ENCODE measurements at places on chromosomes 1 and 21. TPM values are rescaled to one million over a fixed set of nuclear protein-coding genes. Genes with fewer than 3 reads are reported as not detected.
A peak's percentile ranks its signal among the peaks of the same experiment; 100 is the strongest.

- DNase-seq: no peak
Measured at GRCh38 chr1:10943991-10944730, 68.3 kb upstream of the TARDBP start.

DNA sequence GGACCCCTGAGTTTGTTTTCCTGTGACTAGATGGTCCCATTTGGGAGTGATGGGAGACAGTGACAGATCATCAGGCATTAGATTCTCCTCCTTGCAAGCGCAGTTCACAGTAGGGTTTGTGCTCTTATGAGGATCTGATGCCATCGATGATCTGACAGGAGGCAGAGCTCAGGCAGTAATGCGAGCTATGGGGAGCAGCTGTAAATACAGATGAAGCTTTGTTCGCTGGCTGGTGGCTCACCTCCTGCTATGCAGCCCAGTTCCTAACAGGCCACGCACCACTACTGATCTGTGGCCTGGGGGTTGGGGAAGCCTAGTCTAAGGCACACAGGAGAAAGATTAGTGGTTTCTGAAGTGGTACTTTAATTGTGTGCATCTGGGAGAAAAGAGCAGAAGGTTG lies 7.1 kb upstream of the PLPP3 start:
- DNase-seq: no peak

GRCh38 chr1:1230656-1231399 lies 973 bp downstream of the SDF4 start:
- DNase-seq: no peak

GRCh38 chr1:161705537-161705936 lies 1.5 kb upstream of the FCRLA start:
- no peak for DNase-seq

GRCh38 chr1:73042403-73042802 lies 760.1 kb upstream of the NEGR1 start:
- no peak for DNase-seq

GRCh38 chr1:61182049-61182448 lies 99.7 kb downstream of the NFIA start:
- no peak for DNase-seq

- peak; percentile 19 for DNase-seq
Measured at GRCh38 chr1:72281637-72282270, 585 bp downstream of the NEGR1 start.

DNA sequence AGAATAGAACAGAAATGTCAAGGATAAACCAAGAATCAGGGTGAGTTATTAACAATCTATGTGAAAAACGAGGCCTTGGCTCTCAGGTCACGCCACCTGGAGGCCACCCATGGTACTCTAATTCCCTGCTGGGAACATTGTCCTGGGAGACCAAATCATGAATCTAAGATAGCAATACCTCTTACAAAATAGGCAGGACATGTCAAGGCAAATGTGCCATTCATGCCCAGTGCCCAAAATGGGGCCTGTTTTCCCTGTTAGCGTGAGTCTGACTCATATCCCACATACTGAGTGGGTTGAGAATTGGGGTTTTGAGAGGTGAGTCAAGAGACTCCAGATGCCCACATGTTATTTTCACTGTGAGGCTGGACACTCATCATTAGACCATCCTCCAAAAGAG lies 380.8 kb downstream of the HHIPL2 start:
- no peak for DNase-seq

DNA sequence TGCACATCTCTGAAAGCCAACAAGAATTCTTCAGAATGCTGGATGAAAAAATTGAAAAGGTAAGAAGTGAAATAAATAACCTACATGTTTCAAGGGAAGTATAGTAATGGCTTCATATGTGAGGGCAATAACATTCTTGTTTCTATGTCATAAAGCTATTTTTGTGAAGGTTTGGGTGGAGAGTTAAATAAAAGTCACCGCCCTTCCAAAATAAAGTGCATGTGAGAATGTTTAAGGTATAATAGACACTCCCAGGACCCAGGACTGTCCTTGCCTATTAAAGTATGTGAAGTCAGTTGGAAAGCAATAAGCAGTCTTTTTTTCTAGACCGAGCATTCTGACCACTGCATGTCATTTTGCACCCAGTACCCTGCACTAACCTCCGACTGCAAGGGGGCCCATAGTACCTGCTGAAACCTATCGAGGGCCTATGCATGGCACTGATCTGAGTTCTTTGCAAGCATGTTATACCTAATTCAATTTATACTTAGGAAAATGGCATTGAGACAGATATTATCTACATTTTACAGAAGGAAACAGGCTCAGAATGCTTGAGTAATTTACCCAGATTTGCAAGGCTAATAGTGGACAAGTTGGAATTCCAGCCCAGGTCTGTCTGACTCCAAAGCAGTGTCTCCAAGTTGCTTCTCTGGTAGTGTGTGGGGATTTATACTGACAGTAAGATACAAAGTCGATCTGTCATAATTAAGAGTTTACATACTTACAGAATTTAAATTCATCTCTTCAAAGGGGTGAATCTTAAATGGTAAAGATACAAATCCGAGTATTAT lies 156.1 kb downstream of the EDEM3 start:
- no peak for DNase-seq

DNA sequence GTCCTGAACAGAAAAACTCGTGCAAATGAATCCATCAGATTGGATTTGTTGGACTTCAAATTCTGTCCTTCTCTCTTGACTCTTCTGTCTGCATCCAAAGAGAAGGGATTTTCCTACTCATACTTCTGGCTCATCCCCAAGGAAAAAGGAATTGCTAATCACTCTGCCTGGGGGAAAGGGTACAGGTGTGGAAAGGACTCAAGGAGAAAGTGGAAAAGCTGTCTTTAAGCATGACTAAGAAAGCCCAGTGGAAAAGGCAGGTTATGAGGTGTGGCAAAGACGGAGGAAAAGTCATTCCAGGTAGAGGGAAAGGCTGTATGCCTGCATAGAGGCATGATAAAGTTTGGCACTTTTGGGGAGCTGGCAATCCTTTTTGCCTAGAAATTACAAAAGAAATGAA lies 43.4 kb downstream of the PTGS2 start:
- no peak for DNase-seq

GRCh38 chr1:5379176-5379759 lies 613.0 kb downstream of the NPHP4 start:
- no peak for DNase-seq

DNA sequence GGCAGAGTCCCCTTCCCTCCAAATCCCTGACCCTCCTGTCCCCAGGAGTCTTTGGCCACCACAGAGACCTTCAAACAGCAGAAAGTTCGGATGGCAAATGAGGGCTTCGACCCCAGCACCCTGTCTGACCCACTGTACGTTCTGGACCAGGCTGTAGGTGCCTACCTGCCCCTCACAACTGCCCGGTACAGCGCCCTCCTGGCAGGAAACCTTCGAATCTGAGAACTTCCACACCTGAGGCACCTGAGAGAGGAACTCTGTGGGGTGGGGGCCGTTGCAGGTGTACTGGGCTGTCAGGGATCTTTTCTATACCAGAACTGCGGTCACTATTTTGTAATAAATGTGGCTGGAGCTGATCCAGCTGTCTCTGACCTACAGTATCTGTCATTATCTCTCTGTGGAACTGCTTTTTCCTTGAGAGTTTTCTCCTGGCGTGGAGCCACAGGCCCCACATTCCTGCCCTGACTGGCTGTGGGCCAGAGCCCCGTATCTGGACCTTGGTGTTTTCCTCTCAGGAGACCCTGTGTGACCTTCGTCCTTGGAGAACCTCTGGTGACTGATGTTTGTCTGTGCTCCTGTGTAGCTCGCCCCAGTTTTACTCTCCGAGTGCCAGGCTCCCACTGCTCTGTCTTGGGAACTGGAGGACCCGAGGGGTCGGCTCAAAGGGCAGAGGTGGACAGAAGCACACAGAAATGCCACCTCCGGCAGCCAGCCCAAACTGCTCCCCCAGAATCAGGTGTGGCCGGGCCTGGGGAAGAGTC lies 4.8 kb downstream of the SLC27A3 start:
- peak; percentile 69 for DNase-seq

GRCh38 chr1:17347769-17348592 lies 24.0 kb upstream of the PADI6 start:
- no peak for DNase-seq

- no peak for DNase-seq
Measured at GRCh38 chr1:54885237-54885679, 1.7 kb downstream of the DHCR24 start.

- no peak for DNase-seq
Measured at GRCh38 chr1:37040773-37041172, 6.5 kb upstream of the GRIK3 start.

DNA sequence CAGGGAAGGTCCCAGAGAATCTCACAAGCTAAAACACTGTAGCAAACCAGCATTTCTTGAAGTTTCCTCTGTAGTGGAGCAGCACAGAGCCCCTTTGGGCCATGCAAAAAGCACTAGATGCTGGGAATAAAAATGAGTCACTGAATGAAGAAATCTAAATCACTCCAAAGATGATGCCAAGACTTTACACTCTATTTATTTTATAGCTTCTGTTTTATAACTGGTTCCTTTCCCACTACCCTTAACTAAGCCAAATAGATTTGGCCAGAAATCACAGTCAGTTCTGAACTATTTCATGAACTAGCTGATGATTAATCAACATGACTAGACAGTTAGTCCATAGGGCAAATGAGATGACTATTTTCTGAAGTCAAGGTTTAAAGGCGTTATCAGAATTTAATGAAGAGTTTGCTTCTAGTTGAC lies 89.5 kb downstream of the SCMH1 start:
- no peak for DNase-seq

DNA sequence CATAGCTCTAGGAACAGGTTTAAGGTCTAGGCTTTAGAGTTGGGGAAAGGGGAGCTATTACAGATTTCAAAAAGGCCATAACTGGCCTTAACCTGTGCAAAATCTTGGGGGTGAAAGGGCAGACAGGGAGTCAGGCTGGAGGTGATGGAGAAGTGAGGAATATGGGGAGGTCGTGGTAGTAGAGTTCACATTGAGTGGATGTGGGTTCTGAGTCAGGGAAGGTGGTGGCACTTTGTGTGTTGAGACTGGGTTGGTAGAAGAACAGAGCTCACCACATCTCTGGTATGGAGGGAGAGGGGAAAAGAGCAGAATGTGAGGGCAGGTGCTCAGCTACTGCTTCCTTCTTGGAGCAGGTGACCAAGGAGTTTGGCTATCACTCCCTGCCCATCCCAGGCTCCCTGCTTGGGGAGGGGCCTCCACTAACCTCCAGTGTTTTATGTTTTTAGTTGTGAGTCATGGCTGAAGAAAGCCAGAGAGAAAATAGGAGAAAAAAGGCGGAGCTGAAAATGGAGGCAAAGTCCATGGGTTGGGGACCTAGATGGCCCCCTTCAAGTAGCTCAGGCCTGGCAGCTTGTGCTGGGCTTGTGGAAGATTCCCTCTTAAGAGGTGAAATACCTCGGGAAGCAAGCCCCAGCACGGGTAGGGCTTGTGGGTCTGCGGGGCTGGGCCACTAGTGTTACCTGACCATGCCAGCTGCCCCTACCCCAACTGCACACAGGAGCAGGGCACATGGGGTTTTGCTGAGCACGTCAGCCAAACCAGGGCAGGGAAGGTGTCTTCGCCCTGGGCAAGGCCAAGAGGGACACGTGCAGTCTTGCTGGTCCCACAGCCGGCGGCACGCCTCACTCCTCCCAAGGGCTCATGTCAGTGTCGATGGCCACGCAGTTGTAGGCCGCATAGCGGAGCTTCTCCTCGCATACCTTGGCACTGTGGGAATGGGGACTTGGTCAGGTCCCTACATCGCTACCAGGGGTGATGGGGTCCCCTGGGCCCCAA lies 8.2 kb downstream of the HECTD3 start:
- DNase-seq: no peak

DNA sequence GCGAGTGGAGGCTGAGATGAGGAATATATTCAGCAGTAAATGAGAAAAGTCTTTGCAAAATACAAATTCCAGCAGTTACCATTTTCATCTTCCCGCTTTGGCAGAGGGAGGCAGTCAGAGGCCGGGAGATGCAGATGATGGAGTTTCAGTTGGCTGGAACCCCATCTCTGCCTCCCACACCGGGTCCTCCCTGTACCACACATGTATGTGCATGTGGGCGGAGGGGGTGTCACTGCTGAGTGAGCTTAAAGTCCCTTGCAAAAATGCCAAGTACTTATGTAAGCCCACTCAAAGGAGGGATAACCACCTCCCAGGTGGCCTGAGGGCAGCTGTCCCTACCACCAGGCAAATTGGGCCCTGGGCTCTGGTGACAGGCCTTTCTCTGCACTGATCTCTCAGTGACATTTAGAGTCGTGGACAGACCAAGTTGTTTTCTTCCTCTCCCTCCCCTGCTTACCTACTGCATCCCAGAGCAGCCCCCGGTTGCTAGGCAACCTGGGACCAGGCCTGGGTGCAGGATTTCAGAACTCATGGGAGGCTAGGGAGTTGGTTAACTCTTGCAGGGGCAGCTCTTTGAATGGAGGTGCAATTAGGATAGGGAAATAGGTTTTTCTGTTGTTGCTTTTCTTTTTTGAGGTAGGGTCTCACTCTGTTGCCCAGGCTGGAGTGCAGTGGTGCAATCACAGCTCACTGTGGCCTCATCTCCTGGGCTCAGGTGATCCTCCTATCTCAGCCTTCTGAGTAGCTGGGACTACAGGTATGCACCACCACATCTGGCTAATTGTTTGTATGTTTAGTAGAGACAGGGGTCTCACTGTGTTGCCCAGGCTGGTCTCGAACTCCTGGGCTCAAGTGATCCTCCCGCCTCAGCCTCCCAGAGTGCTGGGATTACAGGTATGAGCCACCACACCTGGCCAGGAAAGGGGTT lies 17.1 kb upstream of the UBXN10 start:
- DNase-seq: no peak

The GIPC2 gene
- 2.7 TPM for polyA plus RNA-seq

The ADAMTSL4 gene
- polyA plus RNA-seq: 8.8 TPM

The LAPTM5 gene
- 103 TPM for polyA plus RNA-seq

The ZBTB8A gene
- polyA plus RNA-seq: 9.0 TPM

The NUP210L gene
- not detected for polyA plus RNA-seq

The CLCA4 gene
- not detected for polyA plus RNA-seq

The TMEM81 gene
- polyA plus RNA-seq: 2.0 TPM

The CD1C gene
- 6.6 TPM for polyA plus RNA-seq

The SUSD4 gene
- 70.1 TPM for polyA plus RNA-seq

The SHISA4 gene
- polyA plus RNA-seq: 11.3 TPM

The PGLYRP4 gene
- not detected for polyA plus RNA-seq

The CLEC20A gene
- not detected for polyA plus RNA-seq

The INTS7 gene
- 7.8 TPM for polyA plus RNA-seq

The ACOT11 gene
- 3.0 TPM for polyA plus RNA-seq

The OLFML3 gene
- 139 TPM for polyA plus RNA-seq

All from ovary (tissue), 10 donors.